Stimulated activated naive CD4-positive, alpha-beta T cell treated with Interleukin-2 at 50 U/mL for 16 hours (primary cell): ENCODE measurements at places on chromosomes 7 and 10.
A peak's percentile ranks its signal among the peaks of the same experiment; 100 is the strongest.

- DNase-seq = no peak
These were observed 1.9 kb downstream of the ADCYAP1R1 start for GRCh38 chr7:31053986-31054385.

GRCh38 chr10:112811741-112812551 lies 138.1 kb upstream of the TCF7L2 start:
- DNase-seq = no peak

GRCh38 chr10:30158325-30158960 lies 99.1 kb upstream of the JCAD start:
- no peak for DNase-seq

DNA sequence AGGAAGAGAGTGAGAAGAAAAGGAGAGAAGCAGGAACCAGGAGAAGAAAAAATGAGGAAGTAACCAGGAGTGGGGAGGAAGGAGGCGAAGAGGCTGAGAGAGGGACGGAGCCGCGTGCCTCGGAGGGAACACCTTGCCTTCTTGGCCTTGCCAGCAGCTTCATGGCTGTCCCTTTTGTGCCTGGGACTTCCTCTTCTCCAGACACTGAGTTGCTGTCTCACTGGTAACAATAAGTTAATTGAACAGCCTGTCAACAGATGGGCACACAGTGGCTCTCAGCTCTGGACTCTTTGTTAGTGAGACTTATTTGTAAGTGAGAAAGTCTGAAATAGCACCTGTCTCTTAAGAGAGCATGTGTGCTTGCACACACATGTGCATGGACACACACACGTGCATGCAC lies 83.2 kb downstream of the GATA3 start:
- no peak for DNase-seq

DNA sequence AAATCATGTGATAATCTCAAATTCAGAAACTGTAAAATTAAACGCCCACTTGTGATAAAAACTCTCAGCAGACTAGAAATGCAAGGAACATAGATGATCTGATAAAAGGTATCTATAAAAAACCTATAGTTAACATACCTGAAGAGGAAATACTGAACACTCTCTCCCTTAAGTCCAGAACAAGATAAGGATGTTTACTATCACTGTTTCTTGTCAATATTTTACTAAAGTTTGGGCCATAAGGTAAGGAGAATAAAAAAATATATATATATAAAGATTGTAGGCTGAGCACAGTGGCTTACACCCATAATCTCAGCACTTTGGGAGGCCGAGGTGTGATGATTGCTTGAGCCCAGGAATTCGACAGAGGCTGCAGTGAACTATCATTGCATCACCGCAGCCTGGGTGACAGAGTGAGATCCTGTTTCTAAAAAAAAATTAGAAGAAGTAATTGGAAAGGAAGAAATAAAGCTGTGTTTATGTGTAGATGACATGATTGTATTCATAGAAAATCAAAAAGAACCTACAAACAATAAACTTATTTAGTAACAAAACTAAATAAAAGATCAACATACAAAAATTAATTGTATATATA lies 28.4 kb downstream of the MPLKIP start:
- DNase-seq = no peak

DNA sequence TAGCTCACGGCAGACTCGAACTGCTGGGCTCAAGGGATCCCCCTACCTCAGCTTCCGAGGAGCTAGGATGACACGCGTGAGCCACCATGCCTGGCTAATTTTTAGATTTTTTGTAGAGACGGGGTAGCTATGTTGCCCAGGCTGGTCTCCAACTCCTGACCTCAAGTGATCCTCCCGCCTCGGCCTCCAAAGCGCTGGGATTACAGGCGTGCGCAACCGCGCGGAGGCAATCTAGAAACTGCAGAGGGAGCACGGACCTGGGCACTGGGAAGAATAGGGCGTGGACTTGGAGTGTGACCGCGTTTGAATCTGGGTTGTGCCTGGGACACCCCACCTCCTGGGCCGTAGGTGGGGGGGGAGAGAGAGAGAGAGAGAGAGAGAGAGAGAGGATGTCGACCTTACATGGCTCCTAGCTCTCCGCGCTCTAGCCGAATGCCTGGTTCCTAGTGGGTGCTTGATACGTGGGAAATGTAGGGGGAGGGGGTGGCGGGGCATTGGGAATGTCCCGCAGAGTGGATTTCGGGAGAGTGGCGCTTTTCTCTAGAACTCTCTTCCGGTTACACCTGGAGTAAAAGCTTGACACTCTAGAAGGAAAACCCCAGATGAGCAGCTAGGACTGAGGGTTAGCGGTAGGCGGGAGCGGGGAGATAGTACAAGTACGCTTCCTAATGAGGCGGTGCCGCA lies 1.2 kb upstream of the MAP3K8 start:
- no peak for DNase-seq

GRCh38 chr7:123823898-123824753 lies 20.8 kb upstream of the HYAL4 start:
- DNase-seq = peak; percentile 9

- DNase-seq = no peak
These were observed 27.8 kb downstream of the CAV1 start for GRCh38 chr7:116552602-116553001.

GRCh38 chr7:140375892-140376730 lies 22.2 kb downstream of the SLC37A3 start:
- peak; percentile 26 for DNase-seq

DNA sequence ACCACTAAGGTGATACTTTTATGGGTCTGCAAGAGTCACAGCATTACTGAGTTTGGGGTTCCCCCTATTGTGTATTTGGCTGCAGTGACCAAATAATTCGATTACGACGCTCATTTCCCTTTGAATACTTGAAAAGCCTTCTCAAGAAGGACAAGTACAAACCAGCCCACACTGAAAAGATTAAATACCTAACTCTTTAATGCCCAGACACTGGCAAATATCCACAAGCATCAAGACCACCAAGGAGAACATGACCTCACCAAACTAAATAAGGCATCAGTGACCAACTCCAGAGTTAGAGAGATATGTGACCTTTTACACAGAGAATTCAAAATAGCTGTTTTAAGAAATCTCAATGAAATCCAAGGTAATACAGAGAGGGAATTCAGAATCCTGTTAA lies 31.8 kb upstream of the SFTPD start:
- no peak for DNase-seq

DNA sequence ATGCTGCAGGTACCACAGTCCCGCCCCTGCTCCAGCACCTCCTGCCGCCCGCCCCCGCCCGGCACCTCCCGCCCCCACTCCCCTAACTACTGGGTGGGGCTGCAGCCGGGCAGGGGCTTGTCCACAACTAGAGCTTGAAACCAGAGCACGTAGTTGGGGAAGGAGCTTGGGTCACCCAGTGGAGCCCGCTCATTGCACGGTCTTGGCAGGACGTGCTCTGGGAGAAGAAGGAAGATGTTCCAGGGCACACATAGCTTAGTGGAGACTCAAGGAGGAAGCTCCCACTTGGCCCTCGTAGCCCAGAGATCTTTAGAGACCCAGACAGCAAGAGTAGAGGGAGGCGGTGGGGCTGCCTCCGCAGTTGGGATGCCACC lies 692 bp downstream of the IGFBP1 start:
- DNase-seq = no peak

- no peak for DNase-seq
These were observed 54.9 kb downstream of the RNLS start for GRCh38 chr10:88528201-88528600.

GRCh38 chr10:96910488-96911395 lies 78.6 kb downstream of the LCOR start:
- no peak for DNase-seq

GRCh38 chr10:129629911-129630310 lies 162.9 kb downstream of the MGMT start:
- DNase-seq = no peak

DNA sequence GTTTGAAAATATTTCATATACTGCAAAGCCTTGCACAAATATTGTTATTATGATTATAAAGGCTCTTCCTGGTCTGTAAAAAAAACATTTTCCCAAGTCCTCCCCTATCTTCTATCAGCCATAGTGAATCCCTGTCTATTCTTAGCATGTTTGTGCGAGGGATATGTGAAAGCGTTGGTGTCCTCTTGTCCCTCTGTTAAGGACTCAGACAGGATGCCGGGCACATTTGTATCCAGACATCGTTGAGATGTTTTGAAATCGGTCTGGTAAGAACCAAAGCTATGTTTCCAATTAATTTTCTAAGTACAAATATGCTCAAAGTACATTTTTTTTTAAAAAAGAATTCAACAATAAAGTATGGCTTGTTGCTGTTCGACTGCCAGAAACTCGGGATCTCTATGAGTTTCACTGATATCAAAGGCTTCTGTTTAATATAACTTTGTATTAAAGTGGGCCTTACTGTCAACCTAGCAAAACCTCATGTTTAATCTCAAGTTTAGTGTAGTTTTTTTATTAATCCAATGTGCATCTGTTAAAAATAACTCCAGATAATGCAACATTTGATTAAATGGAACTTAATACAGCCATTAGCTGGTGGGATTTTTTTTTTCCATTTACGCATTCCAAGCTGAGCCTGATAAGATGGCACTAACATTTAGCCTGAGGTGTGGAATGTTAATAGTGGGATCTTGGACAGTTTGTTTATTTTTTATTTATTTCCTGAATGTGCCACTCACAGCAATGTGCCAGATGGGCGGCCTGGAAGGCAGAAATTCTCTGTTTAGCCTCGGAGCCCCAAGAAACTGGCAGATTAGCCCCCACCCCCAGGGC lies 754.3 kb downstream of the LRMDA start:
- no peak for DNase-seq

DNA sequence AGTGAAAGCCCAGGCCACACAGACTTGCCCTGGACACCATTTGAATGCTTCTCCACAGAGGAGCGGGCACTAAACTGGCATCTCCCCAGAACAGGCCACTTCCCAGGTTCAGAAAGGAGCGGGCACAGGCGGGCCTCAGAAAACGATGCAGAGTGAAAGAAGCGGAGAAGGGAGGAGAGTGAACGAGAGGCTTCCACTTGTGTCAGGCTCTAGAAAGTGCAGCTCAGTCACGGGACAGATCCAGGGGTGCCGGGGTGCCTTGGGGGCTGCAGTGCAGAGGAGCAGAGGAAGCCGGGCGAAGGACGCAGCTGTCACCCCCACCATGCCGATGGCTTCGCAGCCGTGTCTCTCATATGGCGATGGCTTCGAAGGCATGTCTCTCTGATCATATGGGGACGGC lies 26.1 kb upstream of the PRKAR1B start:
- DNase-seq = no peak

DNA sequence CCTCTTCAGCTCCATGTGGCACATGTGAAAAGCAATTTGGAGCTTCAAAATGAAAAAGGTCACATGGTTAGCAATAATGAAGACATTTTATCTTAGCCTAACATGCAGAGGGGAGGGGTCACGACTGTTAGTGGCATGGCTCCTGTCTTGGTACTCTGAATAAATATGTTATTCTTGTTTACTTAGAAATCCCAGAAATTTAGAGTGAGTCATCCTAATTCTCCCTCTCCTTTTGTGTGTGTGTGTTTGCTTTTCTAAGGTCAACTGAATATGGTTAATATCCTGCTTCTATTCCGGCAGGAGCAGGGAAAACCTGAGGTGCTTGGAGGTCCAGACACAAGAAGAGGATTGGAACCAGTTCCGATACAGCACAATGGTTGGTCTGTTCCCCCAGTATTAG lies 17.6 kb downstream of the BCCIP start:
- no peak for DNase-seq

GRCh38 chr10:77072836-77073662 lies 564.6 kb downstream of the KCNMA1 start:
- DNase-seq = no peak

DNA sequence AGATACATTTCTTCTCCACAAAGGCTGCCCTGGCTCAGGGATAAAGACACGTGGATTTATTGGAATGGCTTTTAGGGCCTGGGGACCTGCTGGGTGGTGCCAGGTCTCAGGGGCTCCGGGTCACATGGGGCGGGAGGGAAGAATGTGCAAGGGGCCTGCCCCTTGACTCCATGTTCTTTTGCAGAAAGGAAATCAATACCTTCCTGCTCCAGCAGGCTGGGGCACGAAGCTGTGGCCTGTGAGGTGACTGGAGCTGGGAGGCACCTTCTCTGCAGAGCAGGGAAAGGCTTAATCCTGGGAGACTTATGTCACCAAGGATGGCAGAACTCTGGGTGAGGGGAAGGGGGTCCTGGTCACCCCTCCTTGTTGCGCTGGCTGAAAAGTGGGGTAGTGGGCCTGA lies 42.3 kb upstream of the GNA12 start:
- DNase-seq = no peak

DNA sequence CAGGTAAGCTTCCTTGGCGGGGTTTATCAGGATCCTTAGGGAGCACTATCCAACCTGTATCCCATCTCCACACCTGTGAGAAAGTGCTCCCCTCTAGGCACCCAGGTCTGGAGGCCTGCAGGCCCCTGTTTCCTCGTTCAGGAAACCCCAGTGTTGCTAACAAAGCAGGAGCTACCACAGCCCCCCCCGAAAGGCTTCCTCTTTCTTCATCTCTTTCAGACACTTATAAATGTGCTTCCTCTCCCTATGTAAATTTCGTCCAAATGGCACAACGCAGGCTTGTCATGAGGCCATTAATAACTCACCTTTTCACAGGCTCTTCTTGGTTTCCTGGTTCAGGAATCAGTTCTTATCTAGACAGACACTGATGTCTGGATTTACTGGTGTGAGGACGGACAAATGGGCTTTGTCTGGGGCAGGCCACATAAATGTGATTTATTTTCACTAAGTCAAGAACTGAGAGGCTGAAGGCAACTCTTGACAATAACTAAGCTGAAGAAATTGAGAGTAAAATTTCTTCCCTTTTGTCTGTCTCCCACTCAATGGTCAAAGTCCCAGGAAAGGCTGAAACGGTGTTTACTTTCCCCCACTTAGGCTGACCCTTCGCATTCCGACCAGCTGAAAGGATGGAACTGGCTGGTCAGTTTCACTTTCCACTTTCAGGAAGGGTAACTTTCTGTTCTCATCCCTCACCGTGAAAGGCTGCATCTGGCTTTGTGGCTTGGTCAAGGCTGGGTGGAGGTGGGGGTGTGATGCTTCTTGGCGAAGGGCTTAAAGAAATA lies 46.8 kb downstream of the PIK3AP1 start:
- DNase-seq = no peak

DNA sequence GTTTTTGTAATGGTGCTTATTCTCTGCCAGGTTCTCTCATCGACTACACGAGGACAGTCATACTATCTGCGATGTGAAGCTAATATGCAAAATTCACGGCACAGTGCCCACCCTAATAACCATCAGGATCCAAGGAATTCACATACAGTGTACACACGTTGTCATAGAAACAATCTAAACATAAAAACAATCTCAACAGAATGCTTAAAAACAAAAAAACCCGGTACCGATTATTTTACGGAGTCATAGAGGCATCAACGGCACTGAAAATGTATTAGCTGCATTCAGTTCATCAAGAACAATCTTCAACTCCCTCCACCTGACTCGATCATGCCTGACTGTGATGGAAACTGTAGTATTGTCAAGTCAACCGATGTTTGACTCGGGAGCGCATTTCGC lies 628 bp downstream of the MRPS33 start:
- no peak for DNase-seq
